ENCODE measurements at places on chromosomes 4 and X. TPM values are rescaled to one million over a fixed set of nuclear protein-coding genes. Genes with fewer than 3 reads are reported as not detected.

DNA sequence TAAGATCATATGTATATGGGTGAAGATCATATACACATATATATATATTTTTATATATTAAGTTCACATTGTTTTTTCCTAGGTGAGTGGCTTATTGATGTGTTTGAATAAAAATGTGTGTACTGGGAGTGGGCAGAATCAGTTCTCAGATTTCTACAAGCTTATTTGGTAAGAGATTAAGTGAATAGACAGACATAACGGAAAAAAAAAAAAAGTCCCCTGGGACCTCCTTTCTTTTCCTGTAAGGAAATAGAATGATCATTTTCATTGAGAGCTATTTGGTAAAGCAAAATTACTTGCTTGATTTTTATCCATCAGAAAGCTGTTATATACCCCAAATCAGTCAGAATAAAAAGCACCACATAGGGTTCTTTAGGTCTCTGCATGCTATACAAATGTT, 597.7 kb downstream of the PCDH18 start:
- DNase-seq: no peak

GRCh38 chr4:99321241-99322191, at the start of gene ADH1B:
Gene ADH1B, minus strand, starts transcription at chr4:99321401. Its CDS starts 70 bp downstream, at chr4:99321331.
- no peak for DNase-seq

- DNase-seq: no peak
Observed at GRCh38 chr4:81030061-81030980, at the start of gene BMP3. Gene BMP3, plus strand, starts transcription at chr4:81030708. Its CDS starts 577 bp downstream, at chr4:81031285.

GRCh38 chr4:38223782-38224236, 263.6 kb downstream of the PTTG2 start:
- peak; percentile 68 for DNase-seq

- no peak for DNase-seq
Observed at GRCh38 chr4:129645461-129645860, 549.5 kb downstream of the C4orf33 start.

CLCN4 gene
- total RNA-seq: 0.26 TPM

DNA sequence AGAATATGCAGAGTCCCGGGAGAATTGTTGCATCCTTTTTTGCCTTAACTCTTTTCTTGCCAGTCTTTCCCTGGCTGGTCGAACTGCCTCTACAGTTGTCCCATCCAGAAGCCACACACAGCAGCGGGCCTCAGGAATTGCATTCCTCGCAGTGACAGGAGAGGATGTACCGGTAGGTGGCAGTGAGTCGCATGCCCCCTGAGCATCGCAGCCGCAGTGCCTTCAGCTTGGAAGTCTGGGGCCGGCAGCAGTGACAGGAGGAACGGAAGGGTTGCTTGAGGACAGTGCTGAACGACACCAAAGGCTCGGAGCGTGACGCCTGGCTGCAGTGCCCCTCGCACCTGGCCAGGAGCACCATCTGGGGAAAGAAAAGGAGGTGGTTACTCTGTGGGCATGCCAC, 23.5 kb downstream of the NDP start:
- no peak for DNase-seq

DNA sequence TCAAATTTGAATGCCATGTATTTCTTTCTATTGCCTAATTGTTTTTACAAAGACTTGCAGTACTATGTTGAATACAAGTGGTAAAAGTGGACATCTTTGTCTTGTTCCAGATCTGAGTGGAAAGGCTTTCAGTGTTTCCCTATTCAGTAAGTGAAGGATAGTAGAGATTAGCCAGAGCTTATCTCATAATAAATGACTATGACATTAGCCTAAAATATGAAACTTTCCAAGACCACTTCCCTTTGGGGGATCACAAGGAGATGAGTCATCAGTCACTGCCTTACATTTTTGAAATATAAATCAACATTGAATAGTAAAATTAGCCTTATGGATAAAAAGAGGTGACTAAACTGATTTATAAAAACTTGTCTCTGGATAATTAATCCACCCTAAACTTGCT, 554.1 kb upstream of the MAGEB2 start:
- peak; percentile 5 for DNase-seq

SFRP2 gene
- not detected for total RNA-seq

GRCh38 chr4:158395889-158396288, 125.8 kb upstream of the RXFP1 start:
- DNase-seq: no peak

- no peak for DNase-seq
Observed at GRCh38 chr4:100306018-100306417, 115.8 kb upstream of the DDIT4L start.

DNA sequence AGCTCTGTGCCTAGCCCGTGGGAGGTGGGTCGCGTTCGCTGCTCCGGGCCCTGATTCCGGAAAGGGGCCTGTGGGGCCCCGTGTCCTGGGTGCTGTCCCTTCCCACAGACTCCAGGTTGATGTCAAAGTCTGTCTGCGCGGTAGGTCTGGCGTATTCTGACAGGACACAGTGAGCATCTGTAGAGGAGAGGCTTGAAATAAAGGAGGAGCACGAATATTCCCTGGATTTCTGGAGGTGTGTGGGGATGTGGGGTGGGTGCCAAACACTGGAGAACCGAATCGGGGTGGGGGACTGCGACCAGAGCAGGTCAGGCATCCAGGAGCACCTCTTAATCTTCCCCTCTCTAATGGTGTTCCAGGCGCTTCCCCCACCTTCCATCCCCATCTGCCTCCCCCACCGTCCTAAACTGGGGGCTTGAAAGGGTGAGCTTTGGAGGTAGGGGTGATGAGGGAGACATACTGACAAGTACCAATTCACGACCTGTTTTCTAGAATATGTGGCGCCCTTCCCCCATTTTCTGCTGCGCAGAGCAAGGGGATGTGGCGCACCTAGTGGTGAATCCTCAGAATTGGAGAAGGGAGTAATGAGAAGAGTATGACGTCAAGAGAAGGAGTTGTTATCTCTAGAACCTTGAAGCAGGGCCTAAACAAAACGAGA, 877 bp downstream of the GPRASP1 start:
- DNase-seq: no peak

SRD5A3 gene
- total RNA-seq: 3.9 TPM

GRPR gene
- total RNA-seq: not detected

DNA sequence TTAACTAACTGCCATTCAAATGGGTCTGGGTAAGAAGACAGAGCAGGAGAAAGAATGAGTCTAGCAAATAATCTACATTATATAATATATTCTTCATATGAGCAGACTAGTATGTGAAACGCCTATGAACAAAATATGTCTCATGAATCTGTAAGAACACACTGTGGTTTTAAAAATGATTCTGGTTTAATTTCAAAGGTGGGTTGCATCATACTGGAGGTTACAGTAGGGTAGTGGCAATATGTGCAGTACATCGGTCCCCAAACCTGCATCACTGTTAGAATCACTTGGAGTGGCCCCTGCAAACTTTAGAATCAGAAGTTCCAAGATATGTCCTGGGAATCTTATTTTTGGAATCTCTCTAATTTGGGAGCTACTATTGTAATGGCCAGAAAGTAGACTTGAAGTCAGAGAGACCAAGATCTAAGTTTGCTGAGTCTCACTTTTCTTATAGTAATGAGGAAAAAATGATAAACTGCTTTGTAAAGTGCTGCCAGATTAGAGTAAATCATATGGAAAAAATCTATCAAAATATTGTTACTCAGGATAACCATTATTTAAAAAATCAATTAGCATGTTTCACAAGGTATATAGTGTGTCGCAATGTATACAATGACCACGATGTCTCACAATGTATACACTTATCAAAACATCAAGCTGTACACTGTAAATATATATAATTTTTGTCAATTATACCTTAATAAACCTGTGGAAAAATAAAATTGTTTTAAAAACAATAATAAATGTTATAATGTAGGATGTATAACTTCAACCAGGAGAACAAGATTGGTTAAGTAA, 37.9 kb upstream of the ARSJ start:
- no peak for DNase-seq

DNA sequence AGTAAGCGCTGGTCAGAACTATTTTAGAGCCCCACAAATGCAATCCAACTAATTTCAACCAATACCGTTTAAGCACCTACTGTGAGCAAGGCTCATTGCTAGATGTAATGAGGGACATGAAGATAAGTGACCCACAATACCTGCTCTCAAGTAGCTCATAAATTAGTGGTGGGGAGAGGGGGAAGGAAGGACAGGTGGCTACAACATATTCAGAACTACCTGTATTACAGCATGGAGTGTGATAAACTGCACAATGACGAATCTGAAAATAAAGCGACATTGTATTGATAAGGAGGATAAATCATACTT, 311.6 kb upstream of the DIAPH2 start:
- no peak for DNase-seq

GPRIN3 gene
- 2.4 TPM for total RNA-seq

TAPT1 gene
- total RNA-seq: 6.7 TPM

- no peak for DNase-seq
Observed at GRCh38 chrX:69285401-69285877, 120.2 kb upstream of the PJA1 start.

TSPAN7 gene
- not detected for total RNA-seq

DNA sequence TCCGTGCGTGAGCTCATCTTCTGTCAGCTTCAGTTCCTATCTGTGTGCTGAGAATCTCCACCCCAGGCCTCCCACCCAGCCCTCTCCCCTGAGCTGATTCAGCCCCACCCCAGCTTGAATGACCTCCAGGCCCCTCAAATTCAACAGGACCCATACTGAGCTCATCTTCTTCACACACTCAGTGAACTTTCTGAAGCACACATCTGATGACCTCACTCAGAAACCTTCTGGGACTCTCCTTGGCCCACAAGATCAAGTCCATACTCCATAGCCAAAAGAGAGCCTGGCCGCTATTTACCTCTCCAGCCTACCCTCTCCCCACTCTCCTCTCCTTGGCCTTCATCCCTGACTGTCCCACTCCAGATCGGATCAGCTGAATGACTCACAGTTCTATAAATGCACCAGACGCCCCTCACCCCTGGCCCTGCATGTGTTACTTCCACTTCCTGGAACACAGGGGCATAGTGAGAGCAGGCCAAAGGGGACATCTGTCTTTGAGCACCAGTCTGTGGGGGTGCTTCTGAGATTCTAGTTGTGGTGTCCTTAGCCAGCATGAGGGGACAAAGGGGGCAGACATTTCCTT, 62.5 kb downstream of the PJA1 start:
- no peak for DNase-seq

DNA sequence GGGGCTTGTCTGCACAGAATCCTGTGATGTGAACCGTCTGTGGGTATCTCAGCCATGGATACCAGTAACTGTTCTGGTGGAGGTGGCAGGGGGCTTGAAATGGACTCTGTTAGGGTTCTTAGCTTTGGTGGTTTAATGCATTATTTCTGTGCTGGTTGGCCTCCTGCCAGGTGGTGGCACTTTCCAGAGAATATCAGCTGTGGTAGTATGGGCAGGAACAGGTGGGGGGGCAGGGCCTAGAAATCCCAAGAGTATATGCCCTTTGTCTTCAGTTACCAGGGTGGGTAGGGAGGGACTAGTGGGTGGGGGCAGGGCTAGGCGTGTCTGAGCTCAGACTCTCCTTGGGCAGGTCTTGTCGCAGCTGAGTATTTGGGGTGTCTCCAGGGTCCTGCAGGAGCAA, 106.7 kb downstream of the KIT start:
- DNase-seq: no peak

GRCh38 chr4:27318740-27319139, 458.1 kb downstream of the STIM2 start:
- DNase-seq: peak; percentile 74

GRCh38 chr4:59881632-59882031, 1318.5 kb upstream of the ADGRL3 start:
- no peak for DNase-seq

DNA sequence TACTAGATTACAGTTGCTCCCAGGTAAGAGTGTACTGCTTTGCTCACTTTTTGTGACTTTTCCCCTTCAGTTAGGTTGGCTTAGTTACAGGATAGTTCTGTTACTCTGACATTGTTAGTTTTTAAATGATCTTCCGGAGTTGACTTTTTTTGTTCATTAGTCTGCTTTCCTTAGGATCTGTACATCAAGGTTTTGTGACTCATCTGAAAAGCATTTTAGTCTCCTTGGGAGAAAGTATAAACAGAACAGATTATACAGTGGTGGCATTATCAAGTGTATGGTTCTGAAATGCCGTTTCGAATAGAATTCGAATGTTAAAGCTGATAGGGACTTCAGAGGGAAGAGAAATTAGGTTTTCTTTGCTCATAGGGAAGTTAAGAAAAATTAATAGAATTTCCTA, 63.3 kb downstream of the USP9X start:
- no peak for DNase-seq

DNA sequence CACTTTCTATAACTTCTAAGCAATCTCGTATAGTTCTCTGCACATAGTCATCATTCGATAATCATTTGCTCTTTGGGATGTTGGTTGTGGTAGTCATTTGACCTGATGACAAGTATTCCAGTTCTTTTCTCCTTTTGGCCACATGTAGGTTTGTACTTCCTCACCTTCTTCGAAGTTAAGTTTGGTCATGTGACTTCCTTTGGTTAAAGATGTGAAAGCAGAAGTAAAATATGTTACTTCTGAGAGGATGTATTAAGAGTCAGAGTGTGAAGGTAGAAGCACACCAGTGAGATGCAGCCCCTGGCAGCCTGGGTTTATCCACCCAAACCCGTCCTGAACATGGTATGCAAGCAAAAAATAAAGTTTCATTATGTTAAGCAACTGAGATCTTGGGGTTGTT, 48.9 kb upstream of the ZNF518B start:
- no peak for DNase-seq

DNA sequence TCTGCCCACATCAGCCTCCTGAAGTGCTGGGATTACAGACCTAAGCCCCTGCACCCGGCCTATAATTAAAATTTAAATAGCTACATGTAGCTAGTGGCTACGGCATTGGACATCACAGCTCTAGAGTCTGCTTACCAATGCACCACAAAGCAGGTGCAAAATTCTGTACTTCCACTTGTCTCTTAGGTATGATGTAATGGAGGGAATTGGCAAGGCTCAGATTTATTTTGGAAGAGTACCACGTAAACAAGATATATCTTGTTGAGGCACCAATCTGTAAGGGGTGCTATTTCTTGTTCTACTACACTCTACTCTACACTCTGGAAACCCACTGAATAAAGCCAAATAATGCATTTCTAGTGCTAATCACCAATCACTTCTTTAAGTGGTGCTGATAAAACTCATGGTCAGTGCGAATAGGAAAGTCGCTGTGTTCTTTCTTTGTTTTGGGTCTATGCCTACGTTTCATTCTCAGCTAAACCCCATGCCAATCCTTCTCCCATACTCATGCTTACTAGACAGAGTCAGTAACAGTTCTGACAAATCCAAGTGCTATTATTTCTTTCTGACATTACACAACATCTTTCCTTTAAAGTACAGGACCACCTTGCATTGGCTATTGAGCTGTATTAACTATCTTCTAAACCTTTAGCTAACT, 92.3 kb downstream of the GC start:
- DNase-seq: no peak

- DNase-seq: no peak
Observed at GRCh38 chr4:153207027-153207426, 2.8 kb downstream of the TRIM2 start.

EVC gene
- not detected for total RNA-seq

- no peak for DNase-seq
Observed at GRCh38 chrX:43266487-43266886, 389.6 kb upstream of the MAOA start.

TRIM60 gene
- not detected for total RNA-seq

- no peak for DNase-seq
Observed at GRCh38 chr4:31034550-31034949, 314.4 kb downstream of the PCDH7 start.
